D341Med (cell line): ENCODE measurements at places on chromosomes 13 and 19.
A peak's percentile ranks its signal among the peaks of the same experiment; 100 is the strongest.

- no peak for DNase-seq
These were observed 573 bp upstream of the ZNF614 start for GRCh38 chr19:52028780-52029123.

DNA sequence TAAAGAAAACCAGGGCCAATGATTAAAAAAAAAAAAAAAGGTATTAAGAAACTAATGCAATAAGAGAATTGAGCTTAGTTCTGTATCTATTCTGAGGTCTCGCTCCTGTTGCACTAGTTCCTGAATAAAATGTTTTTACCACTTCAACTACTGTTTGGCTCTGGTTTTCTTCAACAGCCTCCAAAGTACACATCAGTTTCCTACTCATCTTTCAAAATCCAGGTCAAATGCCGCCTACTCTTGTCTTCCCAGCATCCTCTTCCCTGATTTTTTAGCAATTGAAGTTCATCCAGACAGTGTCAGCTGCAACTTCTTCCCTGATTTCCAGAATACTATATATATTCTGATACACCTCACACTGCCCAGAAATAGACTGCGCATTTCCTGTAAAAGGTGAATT is 1.4 kb upstream of the RCBTB1 start:
- DNase-seq, result no peak

GRCh38 chr19:41932720-41933332 is 4.6 kb upstream of the ERFL start:
- peak; percentile 58 for DNase-seq

DNA sequence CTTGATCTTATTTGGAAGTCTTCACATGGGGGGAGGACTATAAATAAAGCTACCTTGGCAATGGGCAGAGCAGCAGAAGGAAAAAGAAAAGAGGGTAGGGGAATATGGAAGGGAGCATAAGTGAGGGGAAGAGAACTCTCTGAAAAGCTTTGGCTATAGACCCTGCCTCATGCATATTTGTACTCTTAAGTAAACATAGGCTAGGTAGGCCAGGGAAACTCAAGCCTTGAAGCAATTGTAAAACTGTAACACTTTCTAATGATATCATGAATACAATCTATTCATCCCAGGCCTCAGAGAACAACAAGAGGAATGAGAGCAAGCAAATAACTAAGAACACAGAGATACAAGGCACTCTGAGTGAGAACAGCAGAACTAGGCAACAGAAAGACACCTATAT is 20.4 kb downstream of the MYCBP2 start:
- DNase-seq, result no peak
